ENCODE measurements at places on chromosomes 2 and 18. TPM values are rescaled to one million over a fixed set of nuclear protein-coding genes. Genes with fewer than 3 reads are reported as not detected.
A peak's percentile ranks its signal among the peaks of the same experiment; 100 is the strongest.

GRCh38 chr18:58691256-58691655 lies 20.0 kb downstream of the MALT1 start:
- no peak for DNase-seq
- no peak overlapping the region for H3K27ac ChIP-seq
- H3K36me3 ChIP-seq = no peaks in the 10 kb centered on the region
- no peak overlapping the region for H3K4me3 ChIP-seq

- no peak overlapping the region for H3K27ac ChIP-seq
- H3K4me3 ChIP-seq = no peak overlapping the region
- no peaks in the 10 kb centered on the region for H3K27me3 ChIP-seq
- DNase-seq = peak; percentile 39
Measured at GRCh38 chr18:48077291-48077690, 146.8 kb upstream of the SMAD2 start.

DNA sequence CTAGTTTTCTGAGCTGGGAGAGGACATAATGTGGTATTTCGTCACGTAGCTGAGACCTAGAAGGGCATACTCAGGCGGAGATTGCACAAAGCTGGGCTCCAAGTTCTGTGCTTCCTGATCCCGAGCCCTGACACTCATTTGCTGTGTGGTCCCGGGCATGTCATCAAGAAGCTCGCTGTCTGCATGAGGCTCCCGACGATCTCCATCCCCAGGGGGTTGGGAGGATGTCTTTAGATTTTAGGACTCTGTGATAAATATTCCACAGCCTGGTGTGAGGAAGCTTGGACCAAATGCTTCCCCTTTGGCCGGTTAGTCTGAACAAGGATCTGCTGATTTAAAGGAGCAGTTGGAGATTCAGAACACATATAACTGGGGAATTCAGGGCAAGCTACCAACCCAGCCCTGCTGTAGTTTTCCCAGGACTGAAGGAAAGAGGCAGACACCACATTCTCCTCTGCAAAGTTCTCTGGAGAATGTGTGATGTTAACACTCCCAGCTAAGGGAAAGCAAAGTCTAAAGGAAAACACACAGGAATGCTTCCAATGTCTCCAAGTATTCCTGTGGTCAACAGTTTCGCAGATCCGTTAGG lies 2.3 kb downstream of the KCNE4 start:
- H3K27me3 ChIP-seq = no peaks in the 10 kb centered on the region
- H3K4me3 ChIP-seq = no peak overlapping the region
- no peaks in the 10 kb centered on the region for H3K4me1 ChIP-seq

GRCh38 chr2:171547256-171547655 lies 25.0 kb downstream of the CYBRD1 start:
- peaks cover 12% of the 10 kb centered on the region for H3K36me3 ChIP-seq
- H3K4me1 ChIP-seq = no peaks in the 10 kb centered on the region
- no peak for DNase-seq
- no peaks in the 10 kb centered on the region for H3K27me3 ChIP-seq
- H3K27ac ChIP-seq = no peak overlapping the region

DNA sequence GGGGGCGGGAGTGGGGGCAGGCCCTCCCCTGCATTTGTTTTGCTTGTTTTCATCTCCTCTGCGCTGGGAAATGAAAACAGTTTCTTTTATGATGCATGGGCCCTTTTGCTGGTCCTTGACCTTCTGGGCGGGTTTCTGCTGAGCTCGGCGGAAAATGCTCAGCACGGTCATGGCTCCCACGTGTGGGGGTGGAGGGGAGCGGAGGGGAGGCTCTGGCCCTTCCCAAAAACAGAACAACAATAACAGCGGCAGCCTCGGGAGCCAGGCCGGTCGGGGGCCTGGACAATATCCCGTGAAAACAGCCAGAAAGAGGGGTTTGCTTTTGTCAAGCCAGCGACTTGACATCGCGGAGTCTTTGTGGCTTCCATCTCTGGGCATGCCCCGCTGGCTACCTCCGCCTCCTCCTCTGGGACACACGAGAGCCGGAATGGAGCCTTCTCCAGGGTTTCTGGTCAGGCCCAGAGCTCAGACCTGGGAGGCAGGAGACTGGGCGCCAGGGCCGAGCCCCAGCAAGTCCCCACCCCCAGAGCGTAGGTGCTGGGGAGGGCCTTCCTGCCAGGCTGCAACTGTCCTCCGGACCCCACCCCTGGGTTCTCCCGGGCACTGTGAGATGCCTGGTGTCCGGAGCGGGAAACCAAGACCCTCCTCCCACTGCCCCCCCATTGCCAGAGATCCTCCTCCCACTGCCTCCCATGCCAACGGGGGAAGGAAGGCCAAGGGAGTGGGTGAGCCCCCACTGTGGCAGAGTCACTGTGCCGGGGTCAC lies 35.9 kb upstream of the SNED1 start:
- peak; percentile 5 for DNase-seq
- H3K27ac ChIP-seq = peak overlapping the region; percentile 52
- peaks cover 2% of the 10 kb centered on the region for H3K4me1 ChIP-seq
- no peak overlapping the region for H3K4me3 ChIP-seq
- H3K36me3 ChIP-seq = no peaks in the 10 kb centered on the region

DNA sequence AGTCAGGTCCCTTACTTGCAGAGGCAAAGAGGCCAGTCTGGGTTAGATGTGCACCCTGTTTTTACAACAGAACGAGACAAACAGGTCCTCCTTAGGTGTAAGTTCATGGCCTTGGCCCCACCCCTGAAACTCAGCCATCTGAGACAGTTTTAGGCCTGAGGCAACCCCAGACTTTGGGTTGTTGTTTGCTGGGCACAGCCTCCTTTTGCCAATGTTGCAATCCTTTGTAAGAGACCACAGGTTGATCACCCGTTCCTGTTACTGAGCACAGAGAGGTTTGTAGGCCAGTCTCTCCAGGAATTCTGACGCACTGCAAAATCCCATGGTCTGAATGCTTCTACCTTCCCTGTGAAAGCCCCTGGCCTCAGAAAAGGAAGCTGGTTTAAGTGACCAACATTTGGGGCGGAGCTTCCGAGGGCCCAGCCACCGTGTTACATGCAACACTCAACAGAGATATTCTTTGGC lies 15.5 kb upstream of the IL1RN start:
- no peak overlapping the region for H3K4me3 ChIP-seq
- no peaks in the 10 kb centered on the region for H3K4me1 ChIP-seq
- no peaks in the 10 kb centered on the region for H3K36me3 ChIP-seq

DNA sequence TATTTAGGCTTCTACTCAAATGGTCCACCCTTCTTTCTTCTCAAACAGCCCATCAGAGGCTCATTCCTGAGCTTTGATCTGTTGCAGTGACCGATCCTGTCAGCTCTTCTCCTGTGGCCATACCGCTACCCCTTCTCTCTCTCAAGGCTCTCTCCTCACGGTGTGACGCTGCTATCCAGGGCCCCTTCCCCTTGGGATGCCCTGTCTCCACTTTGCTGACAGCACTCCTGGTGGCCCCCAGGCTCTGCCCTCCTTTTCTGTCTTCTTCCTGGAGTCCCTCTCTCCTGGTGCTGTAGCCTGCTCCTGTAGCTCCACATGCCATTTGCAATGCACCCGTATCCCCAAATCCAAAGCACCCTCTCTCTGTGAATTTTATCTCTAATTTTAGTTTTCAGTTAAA lies 45.4 kb upstream of the CTAGE1 start:
- H3K4me1 ChIP-seq = peaks cover 19% of the 10 kb centered on the region
- no peaks in the 10 kb centered on the region for H3K27me3 ChIP-seq
- no peaks in the 10 kb centered on the region for H3K36me3 ChIP-seq
- no peak for DNase-seq

DNA sequence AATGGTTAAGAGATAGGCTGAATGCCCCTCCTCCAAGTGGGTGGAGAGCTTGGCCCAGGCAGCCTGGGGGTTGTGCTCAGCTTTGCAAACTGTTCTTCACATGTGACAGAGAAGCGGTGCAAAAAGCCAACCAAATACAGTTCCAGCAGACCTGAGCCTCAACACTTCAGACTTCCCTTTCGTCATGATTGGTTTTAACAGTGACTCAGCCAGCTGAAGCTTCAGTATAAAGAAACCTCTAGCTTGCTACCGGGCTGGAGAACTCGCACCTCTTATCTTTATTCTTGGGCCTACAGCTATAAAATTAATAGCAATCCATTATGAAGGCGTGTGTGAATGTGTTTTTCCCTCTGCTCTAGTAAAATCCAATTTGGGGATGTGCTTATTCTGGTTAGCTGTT lies 20.0 kb downstream of the SETBP1 start:
- H3K36me3 ChIP-seq = no peaks in the 10 kb centered on the region
- peaks cover 7% of the 10 kb centered on the region for H3K4me1 ChIP-seq
- DNase-seq = peak; percentile 28
- H3K4me3 ChIP-seq = no peak overlapping the region
- no peak overlapping the region for H3K27ac ChIP-seq
- H3K27me3 ChIP-seq = no peaks in the 10 kb centered on the region

DNA sequence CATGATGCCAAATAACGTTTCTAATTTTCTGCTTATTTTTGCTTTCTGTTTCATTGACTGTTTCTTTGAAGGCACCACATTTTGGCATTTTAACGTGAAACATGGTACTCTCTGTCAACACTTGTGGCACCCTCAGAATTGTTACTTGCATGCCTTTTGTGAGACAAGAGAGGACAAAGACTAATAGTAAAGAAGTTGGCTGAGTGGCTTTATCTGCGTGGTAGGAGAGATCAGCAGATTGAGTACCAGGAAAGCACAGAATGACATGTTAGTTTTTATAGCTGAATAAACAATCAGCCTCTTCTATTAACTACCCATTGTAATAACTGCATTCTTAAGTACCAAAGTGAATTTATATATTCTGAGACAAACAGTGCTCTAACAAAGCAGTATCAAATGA lies 8.6 kb downstream of the ZNF638 start:
- peaks cover 3% of the 10 kb centered on the region for H3K36me3 ChIP-seq
- no peaks in the 10 kb centered on the region for H3K27me3 ChIP-seq
- no peaks in the 10 kb centered on the region for H3K4me1 ChIP-seq
- no peak overlapping the region for H3K4me3 ChIP-seq

DNA sequence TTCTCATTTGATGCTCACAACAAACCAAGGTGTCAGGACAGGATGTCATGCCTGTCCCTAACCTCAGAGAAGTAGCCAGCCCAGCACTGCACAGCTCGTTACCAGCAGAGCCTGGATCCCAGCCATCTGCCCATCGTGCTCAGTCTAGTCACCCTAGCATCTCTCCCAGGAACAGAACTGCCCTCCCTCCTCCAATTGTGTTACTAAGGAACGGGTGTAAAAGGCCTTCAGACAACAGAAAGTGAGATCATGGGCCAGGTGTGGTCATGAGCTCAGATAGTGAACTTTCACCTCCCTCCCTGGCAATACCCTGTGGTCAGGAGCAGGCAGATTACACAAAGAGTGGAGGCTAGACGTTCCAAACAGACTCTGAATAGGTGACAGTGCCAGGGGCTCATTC lies 111.8 kb upstream of the PPP1CB start:
- no peaks in the 10 kb centered on the region for H3K4me1 ChIP-seq
- H3K36me3 ChIP-seq = no peaks in the 10 kb centered on the region
- no peaks in the 10 kb centered on the region for H3K27me3 ChIP-seq
- H3K27ac ChIP-seq = peak overlapping the region; percentile 69
- peak; percentile 84 for DNase-seq

DNA sequence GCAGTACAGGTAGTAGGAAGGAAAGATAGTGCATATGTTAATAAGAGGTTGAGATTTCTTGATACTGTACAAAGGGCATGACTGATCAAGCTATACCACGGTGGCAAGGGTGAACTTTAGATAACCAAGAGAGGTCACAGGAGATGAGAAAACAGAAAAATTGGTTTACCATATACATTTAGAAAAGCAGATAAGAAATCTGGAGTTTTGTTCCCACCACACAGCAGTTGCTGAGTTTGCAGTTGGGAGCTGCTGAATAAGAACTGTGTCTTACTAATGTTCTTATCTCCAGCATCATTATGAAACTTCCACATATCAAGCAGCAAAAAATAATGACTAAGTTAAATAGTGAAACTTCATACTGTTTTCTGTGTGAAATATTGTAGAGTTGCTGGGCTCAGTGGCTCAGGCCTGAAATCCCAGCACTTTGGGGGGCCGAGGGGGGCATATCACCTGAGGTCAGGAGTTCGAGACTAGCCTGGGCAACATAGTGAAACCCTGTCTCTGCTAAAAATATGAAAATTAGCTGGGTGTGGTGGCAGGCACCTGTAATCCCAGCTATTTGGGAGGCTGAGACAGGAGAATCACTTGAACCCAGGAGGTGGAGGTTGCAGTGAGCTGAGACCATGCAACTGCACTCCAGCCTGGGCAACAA lies 12.0 kb upstream of the IMPACT start:
- H3K4me3 ChIP-seq = no peak overlapping the region
- H3K4me1 ChIP-seq = no peaks in the 10 kb centered on the region

GRCh38 chr18:76363436-76364120 lies 131.5 kb downstream of the ZNF516 start:
- no peak overlapping the region for H3K4me3 ChIP-seq
- no peaks in the 10 kb centered on the region for H3K27me3 ChIP-seq
- peaks cover 42% of the 10 kb centered on the region for H3K36me3 ChIP-seq
- H3K27ac ChIP-seq = no peak overlapping the region

GRCh38 chr18:23618862-23619387 lies 32.6 kb upstream of the NPC1 start:
- H3K27ac ChIP-seq = no peak overlapping the region
- no peaks in the 10 kb centered on the region for H3K36me3 ChIP-seq
- H3K27me3 ChIP-seq = no peaks in the 10 kb centered on the region
- DNase-seq = peak; percentile 59

DNA sequence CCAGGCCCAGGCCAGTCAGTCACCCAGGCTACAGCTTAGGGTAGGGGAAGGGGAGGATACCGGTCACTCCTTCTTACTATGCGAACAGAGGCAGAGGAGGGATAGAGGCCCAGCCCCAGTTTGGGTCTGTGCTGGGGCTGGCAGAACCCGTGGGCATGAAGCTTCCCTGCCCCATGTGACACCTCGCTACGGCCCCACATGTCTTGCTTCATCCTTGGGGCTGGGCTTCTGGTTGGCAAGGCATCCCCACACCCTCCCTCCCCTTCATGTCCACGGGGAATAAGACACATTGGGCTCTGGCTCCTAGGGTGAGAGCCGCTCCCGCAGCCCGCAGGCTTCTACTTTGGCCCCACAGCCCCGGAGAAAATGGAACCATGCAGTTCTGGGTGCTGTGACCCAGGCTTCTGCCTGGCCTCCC lies 32.4 kb downstream of the HS1BP3 start:
- no peak for DNase-seq
- H3K27me3 ChIP-seq = no peaks in the 10 kb centered on the region
- no peaks in the 10 kb centered on the region for H3K36me3 ChIP-seq
- no peaks in the 10 kb centered on the region for H3K4me1 ChIP-seq
- H3K27ac ChIP-seq = peak overlapping the region; percentile 93

GRCh38 chr2:210392469-210392881 lies 77.5 kb upstream of the MYL1 start:
- no peak overlapping the region for H3K4me3 ChIP-seq
- DNase-seq = no peak
- no peaks in the 10 kb centered on the region for H3K27me3 ChIP-seq
- H3K36me3 ChIP-seq = no peaks in the 10 kb centered on the region
- no peak overlapping the region for H3K27ac ChIP-seq

The LONRF2 gene
- not detected for polyA plus RNA-seq

The FOSL2 gene
- 29.2 TPM for polyA plus RNA-seq

The EHD3 gene
- 2.7 TPM for polyA plus RNA-seq

The FAM161A gene
- polyA plus RNA-seq = 6.8 TPM

The EVX2 gene
- not detected for polyA plus RNA-seq

The FBXO48 gene
- polyA plus RNA-seq = 2.2 TPM
